ENCODE measurements at places on chromosomes 4 and X.

DNA sequence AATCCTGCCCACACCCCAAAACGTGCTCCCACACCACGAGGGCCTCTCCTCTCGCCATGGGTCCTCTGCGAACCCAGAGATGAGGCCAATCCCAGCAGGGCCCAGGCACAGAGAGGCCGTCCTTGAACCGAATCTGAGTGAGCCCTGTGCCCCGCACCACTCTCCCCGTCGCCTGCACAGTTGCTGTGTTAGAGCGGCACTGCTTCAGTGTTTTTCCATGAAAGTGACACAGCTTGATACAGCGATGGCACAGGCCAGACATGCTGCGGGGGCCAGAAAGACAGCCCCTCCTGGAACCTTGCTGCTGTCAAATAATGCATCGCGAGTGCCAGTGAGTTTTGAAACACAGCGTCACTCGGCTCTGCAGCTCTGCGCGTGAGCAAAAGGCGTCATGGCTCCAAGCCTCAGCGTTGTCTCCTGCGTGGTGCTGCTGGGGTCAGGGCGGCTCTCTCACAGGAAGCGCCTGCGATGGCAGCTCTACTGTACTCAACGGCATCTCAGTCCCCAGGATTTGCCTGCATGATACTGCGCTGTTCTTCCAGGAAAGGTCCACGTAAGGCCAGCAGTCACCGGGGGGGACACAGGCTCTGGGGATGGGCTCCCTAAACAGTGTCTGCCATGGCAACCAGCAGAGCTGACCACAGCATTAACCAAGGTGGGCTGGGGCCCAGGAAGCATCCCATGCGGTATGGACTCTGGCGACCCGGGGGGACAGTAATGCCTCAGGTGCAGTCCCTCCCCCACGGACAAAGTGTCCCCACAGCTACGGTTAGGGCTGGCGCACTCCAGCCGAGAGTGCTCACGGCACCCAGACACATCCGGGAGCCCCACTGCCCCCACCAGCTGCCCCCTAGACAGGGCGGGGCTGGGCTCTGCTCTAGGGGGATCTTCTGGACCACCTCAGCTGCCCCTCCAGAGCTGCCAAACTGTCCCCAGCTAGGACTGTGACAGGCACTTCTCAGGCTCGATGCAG is 63.1 kb downstream of the ACOX3 start:
- no peak for DNase-seq

DNA sequence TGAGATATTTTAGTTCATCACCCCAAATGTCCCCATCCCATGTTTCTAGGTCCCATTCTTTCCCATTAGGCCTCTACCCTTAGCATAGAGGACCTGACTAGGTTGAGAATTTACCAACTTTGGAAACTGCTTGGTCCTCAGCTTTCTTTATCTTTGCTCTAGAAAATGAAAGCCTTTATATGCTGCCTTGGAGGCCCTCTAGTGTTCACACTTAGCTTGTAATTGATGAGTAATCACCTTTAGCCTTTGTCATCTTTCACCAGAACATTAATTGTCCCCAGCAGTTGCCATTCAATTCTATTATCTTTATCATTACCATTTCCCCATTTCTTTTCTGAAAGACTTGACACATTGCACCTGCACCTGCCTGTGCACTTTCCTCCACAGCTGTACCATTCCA is 589.2 kb upstream of the NR3C2 start:
- no peak for DNase-seq

DNA sequence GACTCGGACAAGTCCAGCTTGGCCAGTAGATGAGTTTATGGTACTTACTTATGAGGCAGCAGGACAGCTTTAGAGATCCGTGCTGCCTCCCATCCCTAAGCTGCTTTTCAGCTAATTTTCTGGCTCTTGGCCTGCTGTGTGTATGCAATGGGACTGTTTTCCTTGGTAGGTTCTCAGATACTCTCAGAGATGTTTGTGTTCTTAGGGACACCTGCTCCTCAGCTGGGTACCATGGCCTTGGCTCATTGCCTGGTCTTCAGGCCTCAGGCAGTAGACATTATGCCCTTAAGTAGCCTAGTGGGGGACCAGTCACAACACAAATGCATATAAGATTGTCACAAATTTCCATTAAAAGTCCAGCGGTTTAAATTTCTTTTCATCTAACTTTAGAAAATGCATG is 688.0 kb downstream of the PCDH7 start:
- no peak for DNase-seq

DNA sequence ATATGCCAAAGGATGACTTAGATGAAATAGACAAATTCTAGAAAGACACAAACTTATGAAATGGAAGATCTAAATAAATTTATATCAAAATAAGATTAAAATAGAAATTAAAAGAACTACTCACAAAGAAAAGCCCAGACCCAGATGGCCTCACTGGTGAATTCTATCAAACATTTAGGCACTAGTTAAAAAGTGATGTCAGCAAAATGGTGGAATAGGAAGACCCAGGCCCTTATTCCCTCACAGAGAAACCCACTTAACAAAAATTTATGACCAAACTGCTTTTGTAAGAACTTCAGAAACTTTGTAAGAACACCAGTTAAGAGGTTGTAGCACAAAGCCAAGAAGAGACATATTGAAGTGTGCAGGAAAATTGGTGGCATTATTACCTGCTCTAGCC is 129.5 kb downstream of the GATB start:
- no peak for DNase-seq

- DNase-seq: no peak
These were observed 36.6 kb downstream of the SEL1L3 start for GRCh38 chr4:25826074-25826752.

- DNase-seq: no peak
These were observed 15.2 kb downstream of the CTBP1 start for GRCh38 chr4:1233641-1234308.
